T follicular helper cell (primary cell): ENCODE measurements at places on chromosomes 7 and 10.
A peak's percentile ranks its signal among the peaks of the same experiment; 100 is the strongest.

DNA sequence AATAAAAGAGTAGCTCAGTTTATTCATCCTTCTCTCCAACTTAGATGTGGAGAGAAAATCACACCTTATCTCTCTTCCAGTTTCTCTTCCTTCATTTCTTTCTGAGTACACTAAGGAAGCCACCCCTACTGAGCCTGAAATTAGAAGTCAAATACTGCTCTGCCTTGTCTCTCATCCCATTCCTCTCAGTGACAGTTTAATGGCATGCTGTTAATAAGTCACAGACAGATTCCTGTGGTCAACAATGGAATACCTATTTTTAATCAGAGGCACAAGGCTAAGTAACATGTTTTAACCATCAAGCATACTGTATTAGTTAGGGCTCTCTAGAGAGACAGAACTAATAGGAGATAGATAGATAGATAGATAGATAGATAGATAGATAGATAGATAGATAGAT is 253.2 kb downstream of the HTR7 start:
- DNase-seq: no peak

DNA sequence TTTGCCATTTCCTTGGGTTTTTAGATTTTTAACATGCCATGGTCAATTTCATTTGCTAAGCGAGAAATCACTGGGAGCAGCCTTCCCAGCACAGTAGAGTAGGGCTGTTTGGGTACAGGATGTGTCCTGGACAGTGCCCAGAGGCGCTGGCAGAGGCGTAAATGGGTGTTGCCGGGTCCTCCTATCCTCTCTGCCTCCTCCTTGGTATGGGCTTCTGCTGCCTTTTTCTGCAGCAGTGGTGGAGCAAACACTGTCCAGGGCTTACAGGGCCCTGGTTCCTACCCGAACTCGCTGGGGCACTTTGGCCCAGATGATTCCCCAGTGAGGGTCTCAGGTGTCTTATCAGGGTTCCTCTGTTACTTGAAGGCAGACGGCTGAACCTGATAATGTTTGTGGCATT is 298.3 kb downstream of the RPS24 start:
- DNase-seq: no peak

DNA sequence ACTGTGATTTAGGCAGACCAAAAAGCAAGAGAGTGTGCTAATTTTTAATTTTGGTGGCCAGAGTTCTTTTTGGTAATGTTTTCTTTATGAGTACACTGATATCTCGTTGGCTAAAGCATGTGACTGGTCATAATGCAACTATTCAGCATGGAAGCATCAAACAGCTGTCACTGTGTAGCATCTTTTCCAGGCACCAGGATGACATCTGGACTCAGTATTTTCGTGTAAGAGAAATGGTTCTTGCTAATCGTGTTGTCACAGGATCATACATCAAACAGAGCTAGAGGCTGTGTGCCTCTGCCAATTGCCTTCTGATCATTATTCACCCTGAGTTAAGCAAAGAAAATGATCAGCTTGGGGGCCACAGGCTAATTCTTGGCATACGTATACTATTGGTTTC is 118.9 kb downstream of the SND1 start:
- DNase-seq: no peak

DNA sequence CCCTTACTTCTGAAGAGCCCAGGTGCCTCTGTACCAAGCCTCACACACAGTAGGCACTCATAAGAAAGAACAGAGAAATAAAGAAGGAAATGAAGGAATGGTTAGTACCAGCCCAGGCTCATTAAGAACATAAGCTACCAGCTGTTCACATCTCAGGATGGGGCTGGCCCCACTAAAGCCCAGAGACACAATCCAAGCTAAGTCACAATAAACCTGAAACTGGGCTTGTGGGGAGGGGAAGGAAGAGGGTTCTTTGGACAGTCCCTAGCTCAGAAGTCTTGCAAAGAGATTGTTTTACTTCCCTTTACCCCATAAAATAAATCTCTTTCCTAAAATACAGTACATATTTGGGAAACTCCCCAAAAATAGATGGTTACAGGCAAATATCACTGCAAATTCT is 24.3 kb downstream of the FBXW4 start:
- DNase-seq: no peak

DNA sequence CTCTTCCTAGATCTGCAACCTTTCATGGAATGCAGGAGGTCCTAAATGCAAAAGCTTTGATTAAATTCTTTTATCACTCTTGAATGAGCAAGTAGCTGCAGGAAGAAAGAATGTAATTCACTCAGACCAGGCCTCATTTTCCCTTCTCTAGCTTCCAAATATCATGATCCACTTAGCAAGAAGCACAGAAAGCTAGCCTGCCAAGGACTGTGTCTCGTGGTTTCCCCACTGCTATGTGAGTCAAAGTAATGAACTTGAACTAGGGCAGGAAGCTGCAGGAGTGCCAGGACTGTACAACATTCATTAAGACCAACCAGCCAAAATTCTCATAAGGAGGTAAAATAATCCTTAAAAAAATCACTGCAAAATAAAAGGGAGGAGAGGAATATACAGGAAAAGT is 379.2 kb downstream of the CALN1 start:
- no peak for DNase-seq

- no peak for DNase-seq
Observed at GRCh38 chr7:143958781-143959180, 4.1 kb downstream of the OR2F1 start.

DNA sequence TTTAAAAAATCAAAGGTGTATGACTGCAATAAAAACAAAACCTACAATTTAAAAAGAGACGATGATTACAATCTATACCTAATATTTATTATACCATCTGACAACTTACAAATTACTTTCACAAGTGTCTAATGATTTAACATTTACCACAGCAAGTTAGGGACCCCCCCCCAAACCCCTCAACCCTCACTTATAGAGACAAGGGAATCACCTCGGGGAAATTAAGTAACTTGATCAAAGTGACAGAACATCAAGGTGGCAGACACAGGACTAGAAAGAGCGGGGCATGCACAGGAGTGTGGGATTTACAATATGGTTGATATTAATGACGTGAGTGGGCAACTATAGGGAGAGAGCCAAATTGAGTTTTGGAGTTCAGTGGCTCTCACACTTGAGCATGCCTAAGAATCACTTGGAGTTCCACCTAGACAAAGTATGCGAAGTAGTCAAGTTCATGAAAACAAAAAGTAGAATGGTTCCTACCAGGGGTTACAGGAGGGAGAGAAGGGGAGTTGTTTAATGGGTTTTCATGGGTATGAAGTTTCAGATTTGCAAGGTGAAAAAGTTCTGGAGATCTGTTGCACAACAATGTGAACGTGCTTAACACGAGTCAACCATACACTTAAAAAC is 43.4 kb downstream of the SGMS1 start:
- DNase-seq: no peak

DNA sequence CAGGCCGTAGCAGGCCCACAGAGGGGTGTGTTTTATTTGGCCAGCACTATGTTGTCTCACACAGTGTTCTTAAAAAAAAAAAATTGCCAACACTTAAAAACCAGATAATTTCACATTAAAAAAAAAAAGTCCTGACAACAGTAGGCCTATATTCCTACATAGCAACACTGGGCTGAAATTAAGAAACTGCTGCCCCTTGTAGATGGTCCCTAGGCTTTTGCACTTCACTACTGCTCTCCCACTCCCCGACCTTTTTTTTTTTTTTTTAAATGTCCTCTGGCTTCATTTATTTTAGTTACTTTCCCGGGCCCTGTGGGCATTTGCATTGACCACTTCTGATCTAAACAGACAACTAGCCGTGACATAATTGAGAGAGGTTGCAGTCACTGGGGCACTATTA is 36.0 kb downstream of the SPAG6 start:
- no peak for DNase-seq

- no peak for DNase-seq
Observed at GRCh38 chr10:33623669-33624068, 289.2 kb upstream of the NRP1 start.

- no peak for DNase-seq
Observed at GRCh38 chr10:31069411-31069810, 37.7 kb upstream of the ZNF438 start.

DNA sequence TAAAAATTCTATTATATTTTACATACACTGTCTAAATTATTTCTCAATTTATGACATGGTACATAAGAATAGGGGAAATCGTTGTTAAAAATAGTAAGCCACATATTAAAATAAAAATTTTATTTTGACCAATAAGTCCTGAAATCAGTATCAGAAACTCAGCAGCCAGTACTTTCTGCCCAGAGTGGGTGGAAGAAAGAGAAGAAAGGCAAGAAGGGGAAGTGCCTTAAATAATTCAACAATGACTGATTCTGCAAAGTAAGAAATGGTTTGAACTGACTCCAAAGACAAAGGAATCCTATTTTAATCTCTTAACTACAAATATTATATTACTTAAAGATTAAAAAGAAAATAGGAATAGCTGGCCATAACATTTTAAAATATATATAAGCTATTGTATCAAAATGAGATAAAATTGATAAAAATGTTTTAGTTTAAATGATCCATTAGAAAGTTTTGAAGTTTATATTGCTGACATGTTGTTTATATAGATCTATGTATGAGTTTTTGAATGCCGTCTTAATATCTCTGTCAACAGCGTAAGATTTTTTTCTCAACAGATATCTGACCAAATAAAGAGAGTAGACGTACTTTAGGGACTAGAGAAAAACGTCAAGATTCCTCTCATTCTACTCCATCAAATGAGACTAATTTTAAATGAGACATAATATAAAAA is 30.2 kb upstream of the NRCAM start:
- DNase-seq: no peak

- DNase-seq: no peak
Observed at GRCh38 chr7:1042492-1042833, 1.9 kb upstream of the GPR146 start.

- DNase-seq: no peak
Observed at GRCh38 chr10:92207061-92207460, 83.8 kb downstream of the CPEB3 start.

DNA sequence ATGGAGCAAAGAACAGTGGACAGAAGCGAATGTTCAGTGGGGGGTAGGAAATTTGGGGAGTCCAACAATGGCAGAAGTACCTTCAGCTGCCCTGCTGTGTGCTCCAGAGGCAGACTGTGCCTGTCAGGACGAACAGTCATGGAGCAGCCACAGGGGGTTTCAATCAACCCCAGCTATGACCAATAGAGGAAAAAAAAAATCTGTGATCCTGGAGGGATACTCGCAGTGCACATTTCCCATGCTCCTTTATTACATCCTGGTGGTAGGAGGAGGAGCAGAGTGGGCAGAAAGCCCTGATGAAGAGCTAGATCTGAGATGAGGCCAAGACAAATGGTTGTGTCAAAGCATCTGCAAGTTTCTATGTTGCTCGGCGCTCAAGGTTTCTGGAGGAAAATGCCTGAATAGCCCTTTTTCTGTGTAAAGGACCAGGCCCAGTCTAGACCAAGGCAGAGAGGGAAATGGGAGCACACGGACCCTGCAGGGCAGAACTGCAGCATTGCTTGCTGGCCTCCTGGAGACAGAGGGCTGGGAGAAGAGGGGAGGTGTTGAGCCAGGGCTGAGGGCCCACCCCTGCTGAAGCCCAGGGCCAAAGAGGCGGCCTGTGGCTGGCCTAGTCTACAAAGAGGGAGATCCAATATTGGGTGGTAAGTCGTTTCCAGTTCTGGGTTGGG is 201.5 kb downstream of the GRID1 start:
- no peak for DNase-seq

- no peak for DNase-seq
Observed at GRCh38 chr10:32950591-32951108, 7.4 kb downstream of the ITGB1 start.

DNA sequence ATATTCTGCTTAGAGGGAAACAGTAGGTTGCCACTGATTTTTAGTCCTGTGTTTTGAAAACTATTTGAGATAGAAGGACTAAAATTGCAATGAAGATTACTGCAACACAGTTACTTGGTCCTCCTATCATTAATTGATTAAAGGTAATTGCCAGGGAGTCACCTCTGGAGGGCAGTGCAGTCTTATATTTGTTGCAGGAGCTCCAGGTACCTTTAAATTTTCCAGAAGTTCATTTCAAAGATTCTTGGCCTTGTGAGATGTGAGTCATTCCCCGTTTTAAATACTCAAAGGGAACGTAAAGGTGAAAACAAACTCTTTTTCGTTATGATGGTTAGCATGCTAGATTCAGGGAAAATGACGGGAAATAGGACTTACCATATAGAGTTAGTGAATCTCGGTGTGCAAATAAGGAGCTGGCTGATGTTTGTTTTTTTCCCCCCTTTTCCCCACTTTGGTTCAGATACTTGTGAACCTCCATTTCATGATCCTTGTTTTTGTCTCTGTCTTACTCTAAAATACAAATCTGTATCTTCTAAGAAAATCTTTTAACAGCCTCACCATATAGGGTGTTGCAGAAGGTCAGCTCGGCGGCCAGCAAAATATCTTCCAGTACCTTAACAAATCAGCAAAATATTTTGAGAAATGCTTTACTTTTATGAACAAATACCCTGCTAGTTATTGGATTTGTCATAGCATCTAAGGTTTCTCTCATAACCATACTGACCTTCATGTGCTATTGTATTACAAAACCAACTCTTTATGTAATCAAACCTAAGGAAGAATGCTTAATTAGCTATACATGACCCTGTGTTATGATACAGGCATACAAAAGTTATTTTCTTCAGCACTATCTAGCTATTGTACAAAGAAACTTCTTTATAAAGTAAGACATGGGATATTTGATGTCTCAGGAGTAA is 143.0 kb upstream of the HDAC9 start:
- no peak for DNase-seq

DNA sequence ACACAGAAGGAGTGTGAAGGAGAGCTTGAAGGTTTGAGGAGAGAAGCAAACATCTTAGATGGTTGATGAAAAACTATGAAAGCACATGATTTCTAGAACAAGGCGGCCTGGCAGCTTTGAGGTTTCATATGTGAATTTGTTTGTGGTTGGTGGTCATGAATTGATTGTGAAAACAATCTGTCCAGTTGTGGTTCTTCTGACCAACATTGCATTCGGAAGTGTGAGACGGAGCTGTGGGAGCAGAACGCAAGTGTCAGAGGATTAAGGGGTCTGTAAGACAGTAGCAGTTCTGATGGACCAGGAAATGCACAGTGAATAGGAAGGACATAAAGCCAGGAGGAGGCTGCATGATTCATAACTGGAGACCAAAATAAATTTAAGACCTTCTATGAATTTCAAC is 594.6 kb downstream of the NXPH1 start:
- DNase-seq: no peak

GRCh38 chr10:23362879-23363792 is 18.5 kb upstream of the C10orf67 start:
- peak; percentile 23 for DNase-seq

DNA sequence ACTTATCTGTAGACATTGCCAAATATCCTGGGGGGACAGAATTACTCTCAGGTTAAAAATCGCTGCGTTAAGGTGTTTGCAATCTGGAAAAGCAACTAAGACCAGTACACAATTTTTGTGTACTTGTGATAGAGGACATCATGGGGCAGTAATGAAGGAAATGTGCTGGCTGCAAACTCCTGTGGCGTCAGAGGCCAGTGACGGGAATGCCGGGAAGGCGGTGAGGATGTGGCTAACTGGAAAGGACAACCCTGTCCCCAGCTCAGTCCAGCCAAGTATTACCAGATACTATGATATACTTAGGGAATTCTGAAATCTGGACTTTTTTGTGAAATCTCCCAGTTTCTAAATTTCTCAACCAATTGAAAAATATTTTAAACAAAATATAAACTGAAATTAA is 103.1 kb upstream of the NANOS1 start:
- no peak for DNase-seq
